Fibroblast of upper back skin (primary cell): ENCODE measurements at places on chromosomes 6 and 20.

DNA sequence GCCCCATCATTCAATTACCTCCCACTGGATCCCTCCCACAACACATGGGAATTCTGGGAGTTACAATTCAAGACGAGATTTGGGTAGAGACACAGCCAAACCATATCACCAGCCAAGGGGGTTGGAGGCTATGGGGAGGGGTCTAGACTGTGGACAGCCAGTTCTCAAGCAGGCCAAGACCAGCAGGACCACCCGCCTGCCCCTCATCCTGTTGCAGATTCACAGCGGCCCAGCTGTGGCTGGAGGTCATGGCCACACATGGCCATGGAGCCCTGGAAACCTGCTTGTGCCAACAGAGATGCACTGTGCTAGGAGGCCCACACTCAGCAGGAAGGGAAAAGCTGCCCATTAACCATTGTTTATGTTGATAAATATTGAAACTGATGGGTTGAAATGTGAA lies 240.5 kb downstream of the TTLL2 start:
- no peak for DNase-seq

- peak; percentile 91 for DNase-seq
Measured at GRCh38 chr6:149846321-149846720, 17.8 kb downstream of the LRP11 start.

GRCh38 chr6:113433335-113433991 lies 423.7 kb upstream of the MARCKS start:
- peak; percentile 83 for DNase-seq

DNA sequence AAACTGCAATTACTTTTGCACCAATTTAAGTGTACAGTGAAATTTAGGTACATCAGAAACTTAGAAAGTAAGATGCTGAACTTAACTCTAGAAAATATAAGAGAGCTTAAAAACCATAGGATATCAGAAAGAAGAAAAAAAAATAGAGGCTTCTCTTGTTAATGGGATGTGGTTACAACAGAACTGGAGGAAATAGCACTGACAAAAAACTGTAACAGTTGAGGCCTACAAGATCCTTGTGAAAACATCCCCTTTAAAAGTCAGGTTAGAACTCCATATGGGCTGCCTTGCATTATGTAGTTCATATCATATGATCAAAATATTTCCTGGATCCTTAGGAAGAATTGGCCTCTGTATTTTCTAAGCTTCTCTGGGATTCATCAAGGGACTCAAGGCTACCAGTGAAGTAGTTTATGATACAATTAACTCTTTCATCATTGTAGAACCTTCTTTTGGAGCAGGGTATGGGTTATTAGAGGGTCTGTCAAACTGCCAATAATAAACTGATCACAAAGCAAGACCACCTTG lies 24.8 kb downstream of the MTCL3 start:
- no peak for DNase-seq

GRCh38 chr6:132446141-132446854 lies 45.0 kb upstream of the MOXD1 start:
- no peak for DNase-seq

- peak; percentile 38 for DNase-seq
Measured at GRCh38 chr6:165178056-165178455, 131.3 kb downstream of the C6orf118 start.

GRCh38 chr6:46473881-46474280 lies 17.4 kb downstream of the RCAN2 start:
- DNase-seq, result peak; percentile 78

DNA sequence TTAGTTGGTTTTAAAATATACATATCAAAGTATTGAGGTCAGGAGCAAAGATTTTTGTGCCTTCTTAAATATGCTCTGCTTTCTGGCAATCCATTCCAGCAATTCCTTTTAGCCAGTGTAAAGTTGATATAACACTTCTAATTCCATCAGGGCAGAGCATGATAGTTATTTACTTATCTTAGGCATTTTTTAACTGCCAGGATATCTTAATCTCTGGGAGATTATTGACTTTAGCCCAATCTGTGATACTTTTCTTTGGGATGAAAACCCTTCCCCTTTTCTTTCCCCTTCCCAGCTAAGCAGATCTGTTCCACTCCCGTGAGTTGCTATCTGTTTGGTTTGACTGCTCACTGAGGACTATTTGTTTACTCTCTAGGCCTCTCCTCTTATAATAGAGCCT lies 168.7 kb upstream of the RSPO3 start:
- DNase-seq, result no peak

DNA sequence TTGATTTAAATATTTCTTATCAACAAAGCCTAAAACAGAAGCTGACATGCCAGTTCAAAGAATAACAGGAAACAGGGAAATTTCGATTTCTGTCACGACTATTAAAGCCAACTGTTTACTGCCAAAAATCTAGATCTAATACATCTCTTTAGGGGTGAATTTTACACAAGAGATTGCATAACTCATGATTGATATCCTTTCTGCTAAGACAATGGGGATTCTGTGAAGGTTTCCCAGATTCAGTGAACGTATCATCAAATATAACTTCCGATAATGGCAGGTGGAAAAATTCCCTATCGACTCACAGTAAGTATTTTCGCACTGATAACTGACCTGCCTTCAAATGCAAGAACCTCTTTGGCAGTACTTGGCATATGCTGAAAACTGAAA lies 42.9 kb downstream of the NHSL1 start:
- no peak for DNase-seq

DNA sequence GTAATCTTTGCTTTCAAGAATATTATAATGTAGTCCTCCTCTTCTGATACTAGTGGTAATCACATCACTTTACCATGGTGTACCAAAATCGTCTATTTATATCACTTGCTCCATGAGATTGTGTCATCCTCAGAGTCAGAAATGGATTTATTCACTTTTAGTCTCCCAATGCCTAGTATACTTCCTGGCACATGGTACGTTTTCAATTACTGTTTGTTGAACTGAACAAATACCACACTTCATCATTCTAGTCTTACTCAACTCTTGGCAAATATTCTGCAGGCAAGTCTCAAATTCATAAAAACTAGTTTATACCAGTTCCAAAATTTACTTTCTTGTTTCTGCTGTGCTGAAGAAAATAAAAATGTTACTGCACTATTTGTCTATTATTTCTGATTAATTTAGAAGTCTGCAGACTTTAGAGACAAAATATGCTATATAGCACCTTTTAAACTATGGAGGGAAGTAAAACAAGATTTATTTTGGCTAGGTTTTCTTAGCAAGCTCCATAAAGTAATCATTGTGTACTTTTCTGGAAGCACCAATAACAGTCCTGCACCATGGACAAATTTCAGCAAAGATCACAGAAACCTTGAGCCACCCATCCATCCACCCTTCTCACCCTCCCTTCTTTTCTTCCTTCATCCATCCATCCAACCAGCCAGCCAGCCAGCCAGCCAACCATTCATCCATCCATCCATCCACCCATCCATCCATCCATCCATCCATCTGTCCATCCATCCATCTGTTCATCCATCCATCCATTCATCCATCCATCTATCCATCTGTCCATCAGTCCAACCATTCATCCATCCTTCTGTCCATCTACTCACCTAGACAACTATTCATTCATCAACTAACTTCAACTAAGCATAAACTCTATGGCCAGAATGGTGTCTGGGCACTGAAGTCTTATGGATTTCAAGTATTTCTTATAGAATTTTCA lies 102.1 kb upstream of the STMND1 start:
- peak; percentile 90 for DNase-seq

DNA sequence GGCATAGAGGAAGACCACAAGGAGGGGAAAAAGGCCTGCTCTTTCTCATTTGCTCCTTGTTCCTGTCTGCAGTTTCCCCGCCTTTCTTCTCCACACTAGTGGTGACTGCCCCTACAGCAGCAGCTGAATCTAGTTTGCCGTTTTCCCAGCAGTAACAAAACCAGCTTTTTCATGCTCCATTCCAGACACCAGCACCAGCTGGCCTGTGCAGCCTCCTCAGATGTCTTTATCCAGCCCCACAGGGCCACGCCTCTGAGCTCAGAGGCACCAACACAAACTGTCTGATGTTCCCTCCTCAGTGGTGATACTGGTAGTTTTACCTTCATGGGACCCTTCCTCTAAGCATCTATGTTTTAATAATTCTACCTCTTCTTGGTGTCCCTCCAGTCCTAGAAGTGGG lies 70.4 kb upstream of the SLC24A3 start:
- DNase-seq, result no peak

- DNase-seq, result no peak
Measured at GRCh38 chr20:48273843-48274242, 488.6 kb upstream of the SULF2 start.

DNA sequence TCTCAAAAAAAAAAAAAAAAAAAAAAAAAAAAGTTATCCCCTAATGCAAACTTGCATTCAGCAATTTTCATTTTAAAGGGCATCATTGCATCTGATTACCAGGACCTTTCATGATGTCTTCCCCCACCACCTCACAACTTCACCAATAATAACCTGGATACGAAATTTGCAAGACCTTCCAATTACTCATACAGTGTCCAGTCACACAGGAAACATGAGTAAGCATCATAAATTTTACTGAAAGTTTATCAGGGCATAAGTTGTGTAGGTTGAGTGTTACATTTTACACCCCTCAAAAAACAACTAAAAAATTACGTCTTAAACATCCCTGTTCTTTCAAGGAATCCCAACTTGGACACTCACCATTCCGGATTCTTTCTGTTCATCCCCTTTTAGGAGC lies 79.1 kb upstream of the ANKEF1 start:
- DNase-seq, result peak; percentile 4

DNA sequence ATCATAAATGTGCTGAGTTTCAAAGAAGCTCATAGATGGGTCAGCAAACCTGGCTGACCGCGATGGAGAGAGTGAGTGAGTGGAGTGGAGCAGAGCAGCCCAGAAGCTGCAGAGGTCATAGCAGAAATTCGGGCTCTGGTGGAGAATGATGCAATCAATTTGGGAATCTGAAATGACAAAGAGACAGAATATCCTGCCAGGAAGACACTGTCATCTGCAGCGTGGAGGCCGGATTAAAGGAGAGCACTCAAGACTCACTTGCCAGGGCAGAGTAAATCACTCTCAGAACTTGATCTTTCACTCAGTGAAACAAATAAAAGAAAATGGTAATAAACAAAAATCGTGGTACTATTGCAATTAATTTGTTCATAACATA lies 109.6 kb upstream of the RREB1 start:
- DNase-seq, result peak; percentile 41

- peak; percentile 10 for DNase-seq
Measured at GRCh38 chr20:11302436-11302835, 615.3 kb upstream of the BTBD3 start.

DNA sequence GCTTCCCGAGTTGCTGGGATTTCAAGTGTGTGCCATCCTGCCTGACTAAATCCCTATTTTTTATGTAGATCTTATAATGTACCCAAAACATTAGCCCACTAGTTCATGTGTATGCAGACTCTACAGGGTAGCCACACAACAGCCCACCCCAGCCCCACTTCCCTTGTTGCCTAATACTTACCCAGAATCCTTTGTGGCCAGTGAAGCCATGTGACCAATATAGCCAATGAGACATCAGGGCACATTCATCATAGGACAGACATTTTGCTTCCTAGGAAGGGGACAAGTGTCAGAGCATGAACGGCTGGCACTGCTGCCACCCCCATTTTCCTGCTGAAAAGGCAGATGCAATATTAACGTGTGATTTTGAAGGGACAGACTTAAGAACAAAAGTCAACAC lies 36.0 kb upstream of the TCP11 start:
- DNase-seq, result no peak

DNA sequence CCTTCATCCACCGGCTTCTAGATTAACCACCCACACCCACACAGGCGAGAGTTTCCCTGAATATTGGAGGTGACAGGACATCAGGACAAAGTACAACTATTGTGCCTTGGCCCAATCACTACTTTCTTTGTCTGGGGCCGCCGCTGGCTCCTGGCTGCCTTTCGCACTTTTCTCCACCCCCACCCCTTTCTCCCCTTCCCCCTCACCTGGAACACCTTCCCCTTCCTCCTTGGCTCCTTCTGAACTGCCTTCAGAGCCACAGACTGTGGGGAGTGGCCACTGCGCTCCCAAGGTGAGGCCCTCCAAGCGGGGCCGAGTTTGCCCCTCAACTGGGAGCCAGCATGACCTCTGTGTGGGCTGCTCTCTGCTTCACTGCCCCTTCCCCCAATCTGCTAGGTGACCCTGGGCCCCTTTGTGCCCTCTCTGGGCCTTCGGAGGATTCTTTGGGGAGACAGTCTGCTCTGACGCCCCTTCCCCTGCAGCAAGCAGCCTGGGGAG lies 3.0 kb upstream of the VEGFA start:
- DNase-seq, result no peak

GRCh38 chr20:53795170-53795569 lies 201.5 kb upstream of the ZNF217 start:
- DNase-seq, result peak; percentile 61

DNA sequence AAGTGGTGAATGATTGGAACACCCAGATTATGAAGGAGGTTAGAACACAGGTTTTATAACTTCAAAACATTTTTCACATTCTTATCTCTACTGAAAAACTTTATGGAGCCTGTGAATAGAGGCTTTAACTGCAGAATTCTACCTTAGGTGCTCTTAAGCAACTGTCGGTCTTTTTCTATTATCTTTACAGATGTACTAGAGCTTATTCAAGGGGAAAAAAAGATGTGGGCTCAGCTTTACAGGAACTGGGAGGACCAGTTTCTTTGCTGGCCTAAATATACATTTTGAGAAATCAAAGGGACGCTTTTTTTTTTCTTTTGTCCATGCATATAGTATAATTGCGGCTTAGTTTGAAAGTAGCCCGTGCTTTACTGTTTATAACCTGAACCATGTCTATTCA lies 58.9 kb downstream of the UST start:
- DNase-seq, result no peak

DNA sequence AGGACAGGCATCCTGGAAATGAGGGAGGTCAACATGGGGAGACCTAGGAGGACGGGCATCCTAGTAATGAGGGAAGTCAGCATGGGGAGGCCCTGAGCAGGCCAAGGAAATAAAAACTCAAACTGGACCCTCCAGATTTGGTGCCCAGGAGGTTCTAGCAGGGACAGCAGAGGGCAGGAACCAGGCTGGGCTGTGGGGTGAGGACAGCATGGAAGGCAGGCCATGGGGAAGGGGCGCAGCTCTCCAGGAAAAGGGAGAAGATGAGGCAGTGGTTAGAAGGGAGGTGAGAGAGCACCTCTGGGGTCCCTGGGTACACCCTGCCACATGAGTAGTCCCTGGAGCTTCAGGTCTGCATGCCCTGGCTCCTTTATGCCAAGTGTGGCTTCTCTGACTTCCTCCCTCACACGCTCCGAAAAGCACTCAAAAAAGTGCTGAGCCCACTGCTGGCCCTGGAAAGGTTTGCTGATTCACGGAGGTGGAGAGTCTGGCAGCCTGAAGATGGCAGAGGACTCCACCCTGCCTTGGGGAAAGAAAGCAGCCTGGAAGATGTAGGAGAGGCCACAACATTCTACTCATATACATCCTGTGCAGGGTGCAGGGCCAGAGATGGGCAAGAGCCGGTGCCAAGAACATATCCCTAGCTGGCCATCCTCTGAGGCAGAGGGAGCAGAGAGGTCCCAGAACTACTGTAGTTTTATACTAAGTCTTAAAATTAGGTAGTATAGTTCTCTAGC lies 154.9 kb downstream of the MRPL14 start:
- DNase-seq, result no peak

DNA sequence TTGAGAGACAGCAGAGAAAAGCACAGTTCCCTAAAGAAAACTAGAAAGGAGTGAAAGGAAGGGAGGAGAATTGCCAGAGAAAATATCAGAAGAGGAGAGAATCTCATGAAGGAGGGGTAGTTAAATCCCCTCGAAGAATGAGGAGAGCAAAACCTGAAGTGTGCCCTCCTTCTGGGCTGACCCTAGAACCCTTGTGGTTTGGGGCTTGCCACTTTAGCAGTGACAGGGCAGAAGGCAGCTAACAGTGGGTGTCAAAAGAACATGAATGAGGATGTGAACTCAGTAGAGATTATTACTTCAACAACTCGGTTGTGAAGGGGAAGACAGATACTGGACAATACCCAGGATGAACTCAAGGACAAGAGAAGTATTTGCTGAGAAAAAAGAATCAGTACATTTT lies 73.6 kb downstream of the RALGAPA2 start:
- DNase-seq, result no peak
